ENCODE measurements at places on chromosomes 1 and 21.
A peak's percentile ranks its signal among the peaks of the same experiment; 100 is the strongest.

GRCh38 chr1:10495475-10495817, 20.7 kb downstream of the PEX14 start:
- DNase-seq = no peak

DNA sequence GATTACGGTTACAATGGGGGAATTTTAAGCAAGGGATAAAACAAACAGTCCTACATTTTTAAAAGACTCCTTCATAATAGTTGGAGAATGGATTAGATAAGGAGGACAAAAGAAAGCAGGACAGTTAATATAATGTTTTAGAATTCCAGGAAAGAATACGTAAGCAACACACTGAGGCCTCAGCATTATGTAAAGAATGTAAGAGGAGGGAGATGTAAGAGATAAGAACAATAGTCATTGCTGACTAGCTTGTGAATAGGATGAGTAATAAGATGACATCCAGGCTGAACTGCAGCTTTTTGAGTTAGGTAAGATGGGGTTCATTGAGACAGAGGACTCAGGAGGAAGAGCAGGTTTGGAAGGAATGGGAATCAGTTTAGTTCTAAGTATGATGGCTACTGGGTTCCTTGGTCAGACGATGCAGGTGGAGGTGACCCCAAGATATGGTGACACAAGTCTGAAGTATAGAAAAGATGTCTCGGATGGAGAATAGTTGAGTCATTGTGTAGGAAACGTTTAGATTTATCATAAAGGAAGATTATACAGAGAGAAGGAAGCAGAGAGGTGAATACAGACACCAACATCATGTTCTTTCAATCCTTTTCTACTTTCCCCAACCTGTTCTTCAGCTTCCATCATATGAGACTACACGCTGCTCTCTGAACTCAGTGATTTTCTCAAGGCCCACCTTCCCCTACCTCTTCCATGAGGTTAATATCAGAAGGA, 372.8 kb downstream of the PTBP2 start:
- no peak for DNase-seq

DNA sequence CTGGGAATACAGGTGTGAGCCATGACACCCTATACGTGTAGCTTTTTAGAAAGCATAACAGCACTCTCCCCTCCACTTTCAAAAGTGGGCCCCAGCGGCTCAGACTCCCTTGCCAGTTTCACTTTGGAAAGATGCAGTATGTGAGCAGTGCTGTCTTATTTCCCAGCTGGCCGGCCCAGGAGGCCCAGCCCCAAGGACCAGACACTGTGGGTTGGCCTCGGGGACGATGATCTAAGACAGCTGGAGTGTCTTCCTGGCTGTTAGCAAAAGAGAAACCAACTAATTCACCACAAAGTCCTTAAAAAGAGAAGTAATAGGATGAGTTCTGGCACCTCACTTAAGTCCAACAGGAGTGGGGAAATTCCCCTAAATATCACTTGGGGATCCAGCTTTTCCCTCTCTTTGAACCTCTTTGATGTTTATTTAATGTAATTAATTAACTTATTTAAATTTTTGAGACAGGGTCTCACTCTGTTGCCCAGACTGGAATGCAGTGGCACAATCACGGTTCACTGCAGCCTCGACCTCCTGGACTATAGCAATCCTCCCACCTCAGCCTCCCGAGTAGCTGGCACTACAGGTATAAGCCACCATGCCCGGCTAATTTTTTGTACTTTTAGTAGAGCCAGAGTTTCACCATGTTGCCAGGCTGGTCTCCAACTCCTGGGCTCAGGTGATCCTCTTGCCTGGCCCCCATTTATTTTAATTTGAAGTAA, 17.6 kb upstream of the CLIC4 start:
- DNase-seq = no peak

- DNase-seq = no peak
Observed at GRCh38 chr1:109210058-109210457, 3.7 kb upstream of the SARS1 start.

- no peak for DNase-seq
Observed at GRCh38 chr1:22799971-22800370, 89.3 kb downstream of the EPHB2 start.

GRCh38 chr1:170939476-170939875, 4.1 kb downstream of the MROH9 start:
- no peak for DNase-seq

GRCh38 chr1:155591770-155592169, 18.2 kb upstream of the MSTO1 start:
- DNase-seq = no peak

DNA sequence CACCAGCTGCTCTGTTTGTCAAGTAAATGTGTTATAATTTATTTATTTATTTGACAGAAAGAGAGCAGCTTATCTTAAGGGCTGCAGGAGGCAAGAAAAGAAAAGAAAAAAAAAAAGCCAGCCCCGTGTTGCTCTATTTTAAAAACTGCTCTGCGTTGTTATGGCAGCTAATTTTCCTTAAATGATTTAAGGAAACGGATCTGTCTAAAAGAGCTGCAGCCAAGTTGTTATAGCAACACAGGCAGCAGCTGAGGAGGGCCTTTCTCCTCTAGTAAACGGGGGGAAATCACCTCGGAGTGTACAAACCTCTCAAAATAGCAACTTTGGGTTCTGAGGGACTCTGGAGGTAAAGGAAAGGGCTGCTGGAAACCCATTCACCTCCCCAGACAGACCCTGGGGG, 149.2 kb downstream of the BEND5 start:
- no peak for DNase-seq

- DNase-seq = no peak
Observed at GRCh38 chr1:12597792-12598191, 20.2 kb downstream of the DHRS3 start.

- DNase-seq = no peak
Observed at GRCh38 chr1:240515505-240515904, 96.5 kb downstream of the GREM2 start.

DNA sequence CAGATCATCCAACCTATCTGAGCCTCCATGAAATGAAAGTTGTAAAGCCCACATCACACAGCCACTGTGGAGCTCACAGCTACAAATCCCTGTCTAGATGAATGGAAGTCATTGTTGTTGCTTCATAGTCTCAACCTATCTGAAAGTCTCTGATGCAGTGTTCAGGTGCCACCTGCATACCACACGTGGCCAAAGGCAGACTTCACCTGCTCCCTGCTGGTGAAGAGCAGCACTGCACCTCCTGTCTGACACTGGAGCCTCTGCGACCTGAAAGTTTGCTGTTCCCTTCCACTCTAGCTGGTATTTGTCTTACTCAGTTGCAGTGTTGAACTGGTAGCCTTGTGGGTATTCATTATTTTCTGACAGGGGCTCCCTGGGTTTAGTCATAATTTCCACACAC, 18.4 kb downstream of the LORICRIN start:
- DNase-seq = peak; percentile 48

DNA sequence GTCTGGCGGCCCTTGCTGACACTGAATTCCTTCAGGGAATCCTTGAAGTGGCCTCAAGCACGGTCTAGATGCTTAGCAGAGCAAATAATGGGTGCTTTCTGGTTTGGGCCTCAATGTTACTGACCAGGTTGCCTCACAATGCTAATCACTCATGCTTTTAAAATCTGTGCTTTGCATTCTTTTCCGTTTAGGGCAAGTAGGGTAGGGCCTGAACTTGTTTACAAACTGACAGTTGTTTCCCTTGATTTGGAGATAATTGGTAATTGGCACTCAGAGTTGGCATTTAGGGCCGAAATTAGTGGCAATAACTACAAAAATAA, 1.4 kb downstream of the VPS13D start:
- DNase-seq = no peak

DNA sequence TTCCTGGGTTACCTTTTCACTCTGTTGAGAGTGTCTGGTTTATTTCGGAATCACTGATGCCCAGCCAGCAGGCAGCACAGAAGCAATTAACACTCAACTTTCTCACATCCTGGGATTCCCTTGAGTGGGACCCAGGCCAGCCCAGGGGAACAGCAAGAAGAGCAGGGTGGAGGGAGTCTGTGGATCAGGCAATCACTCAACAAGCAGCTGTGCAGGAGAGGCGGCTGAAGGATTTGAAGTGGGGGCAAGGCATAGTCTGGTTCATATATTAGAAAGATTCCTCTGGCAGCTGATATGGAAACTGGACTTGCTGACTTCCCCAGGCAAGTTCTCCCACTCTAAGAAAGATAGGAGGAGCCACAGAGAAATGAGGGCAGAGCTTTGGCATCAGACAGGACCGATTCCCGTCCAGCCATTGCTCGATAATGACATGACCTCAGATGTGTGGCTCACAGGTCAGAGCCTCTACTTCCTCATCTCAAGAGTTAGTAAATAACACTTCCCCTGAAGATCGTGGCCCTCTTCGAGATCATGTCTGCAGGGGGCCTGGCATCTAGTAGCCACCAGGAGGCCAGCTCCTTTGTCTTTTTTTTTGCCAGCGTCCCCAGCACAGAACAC, 12.4 kb downstream of the EPHA8 start:
- no peak for DNase-seq

- DNase-seq = no peak
Observed at GRCh38 chr1:118949315-118949714, 38.8 kb downstream of the TBX15 start.

GRCh38 chr1:182192966-182193365, 131.5 kb upstream of the ZNF648 start:
- no peak for DNase-seq

- DNase-seq = peak; percentile 40
Observed at GRCh38 chr1:223363856-223364684, at the start of gene SUSD4. TSS of gene SUSD4 (minus strand) at chr1:223364176. CDS start at chr1:223363425, 751 bp downstream.

GRCh38 chr1:54815086-54815876, 14.2 kb upstream of the TTC22 start:
- DNase-seq = no peak

DNA sequence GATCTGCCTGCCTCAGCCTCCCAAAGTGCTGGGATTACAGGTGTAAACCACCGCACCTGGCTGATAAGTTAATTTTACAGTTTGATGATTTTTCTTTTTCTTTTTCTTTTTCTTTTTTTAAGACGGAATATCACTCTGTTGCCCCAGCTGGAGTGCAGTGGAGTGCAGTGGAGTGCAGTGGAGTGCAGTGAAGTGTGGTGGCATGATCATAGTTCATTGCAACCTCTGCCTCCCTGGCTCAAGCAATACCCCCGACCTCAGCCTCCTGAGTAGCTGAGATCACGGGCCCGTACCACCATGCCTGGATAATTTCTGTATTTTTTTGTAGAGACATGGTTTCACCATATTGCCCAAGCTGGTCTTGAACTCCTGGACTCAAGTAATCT, 84.4 kb upstream of the CXADR start:
- no peak for DNase-seq

- DNase-seq = no peak
Observed at GRCh38 chr1:168234846-168235547, 9.2 kb downstream of the SFT2D2 start.

GRCh38 chr1:116261227-116261626, 111.8 kb upstream of the ATP1A1 start:
- DNase-seq = no peak

DNA sequence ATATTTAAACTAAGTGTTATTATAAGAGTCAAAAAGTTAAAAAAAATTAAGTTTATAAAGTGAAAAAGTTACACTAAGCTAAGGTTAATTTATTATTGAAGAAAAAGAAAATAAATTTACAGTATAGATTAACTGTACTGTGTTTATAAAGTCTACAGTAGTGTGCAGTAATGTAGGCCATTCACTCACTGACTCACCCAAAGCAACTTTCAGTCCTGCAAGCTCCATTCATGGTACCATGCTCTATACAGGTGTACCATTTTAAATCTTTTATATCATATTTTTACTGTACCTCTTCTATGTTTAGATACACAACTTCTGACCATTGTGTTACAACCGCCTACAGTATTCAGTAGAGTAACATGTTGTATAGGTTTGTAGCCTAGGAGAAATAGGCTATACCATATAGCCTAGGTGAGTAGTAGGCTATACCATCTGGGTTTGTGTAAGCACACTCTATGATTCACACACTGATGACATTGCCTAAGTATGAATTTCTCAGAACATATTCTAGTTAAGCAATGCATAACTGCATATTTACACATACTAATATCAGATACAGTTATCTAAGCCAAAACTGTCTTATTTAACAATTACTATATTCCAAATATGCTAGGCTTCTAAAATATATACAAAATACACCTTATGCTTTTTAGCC, 80.6 kb upstream of the GFI1 start:
- no peak for DNase-seq

- DNase-seq = no peak
Observed at GRCh38 chr1:241603731-241604245, 36.4 kb downstream of the CHML start.

- DNase-seq = no peak
Observed at GRCh38 chr1:9780554-9781110, 43.1 kb downstream of the CLSTN1 start.

- DNase-seq = no peak
Observed at GRCh38 chr21:40315626-40316025, 448.4 kb downstream of the PCP4 start.

DNA sequence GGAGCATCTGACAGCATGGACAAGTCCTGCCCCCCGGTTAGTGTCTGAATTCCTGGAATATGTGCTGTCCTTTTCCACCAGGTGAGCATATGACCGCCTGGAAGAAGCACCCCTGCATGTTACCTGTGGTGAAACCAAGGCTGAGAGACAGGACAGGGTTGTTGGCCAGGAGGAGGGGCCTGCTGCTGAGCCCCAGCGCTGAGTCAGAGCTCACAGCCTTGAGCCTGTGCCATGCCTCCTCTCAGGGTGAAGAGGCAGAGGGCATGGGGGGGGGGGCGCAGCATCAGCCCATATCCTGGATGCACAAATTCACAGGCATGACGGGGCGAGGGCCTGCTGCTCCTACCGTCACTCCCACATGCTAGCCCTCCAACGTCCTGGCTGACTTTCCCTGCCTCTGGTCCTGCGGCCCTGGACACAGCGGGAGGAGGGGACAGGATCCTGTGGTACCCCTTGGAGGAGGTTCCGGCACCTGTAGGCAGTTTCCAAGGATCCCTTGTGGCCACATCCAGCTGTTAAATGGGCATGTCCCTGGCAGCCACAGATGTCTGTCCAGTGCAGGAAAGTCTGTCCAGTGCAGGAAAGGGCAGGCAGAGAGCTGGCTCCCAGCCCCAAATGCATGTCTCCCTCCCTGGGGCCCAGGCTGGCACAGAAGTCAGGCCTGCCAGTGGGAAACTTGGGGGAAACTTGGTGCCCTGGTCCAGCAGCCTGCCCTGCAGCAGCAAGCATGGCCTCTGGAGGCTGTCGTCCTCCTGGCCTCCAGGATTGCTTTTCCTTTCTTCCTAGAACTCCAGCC, 23.9 kb downstream of the TTC34 start:
- DNase-seq = no peak

- no peak for DNase-seq
Observed at GRCh38 chr1:23930861-23931490, 17.8 kb upstream of the CNR2 start.

- DNase-seq = no peak
Observed at GRCh38 chr1:16046842-16047241, 3.3 kb downstream of the CLCNKB start.

- DNase-seq = no peak
Observed at GRCh38 chr1:33007190-33008050, 29.3 kb downstream of the AK2 start.

DNA sequence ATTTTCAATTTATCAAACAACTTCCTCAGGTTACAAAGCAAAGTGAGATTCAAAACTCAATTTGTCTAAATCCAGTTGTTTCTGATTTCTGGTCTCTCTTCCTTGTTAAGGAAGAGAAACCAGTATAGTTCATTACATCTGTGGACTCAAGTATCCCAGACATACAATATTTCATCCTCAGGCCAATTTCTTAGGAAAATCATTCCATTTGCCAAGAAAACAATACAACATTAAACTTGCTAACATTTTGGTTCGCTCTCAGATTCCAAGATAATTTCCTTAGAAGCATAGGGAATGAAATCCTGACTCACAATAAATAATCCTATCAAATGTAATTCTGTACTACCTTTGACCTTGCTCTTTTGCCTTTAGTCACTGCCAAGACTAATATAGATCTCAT, 11.2 kb upstream of the TTLL7 start:
- no peak for DNase-seq

All from activated CD4-positive, alpha-beta T cell treated with anti-CD3 and anti-CD28 coated beads for 24 hours (primary cell).